ENCODE measurements at places on chromosomes 4 and X. TPM values are rescaled to one million over a fixed set of nuclear protein-coding genes. Genes with fewer than 3 reads are reported as not detected.

- no peak for DNase-seq
These were observed 40.1 kb upstream of the KLHL34 start for GRCh38 chrX:21698272-21698671.

- DNase-seq: no peak
These were observed 29.3 kb upstream of the UGT2B7 start for GRCh38 chr4:69066945-69067344.

GRCh38 chrX:149757206-149758067 lies 16.4 kb upstream of the HSFX1 start:
- no peak for DNase-seq

GRCh38 chr4:24846716-24847115 lies 51.3 kb downstream of the SOD3 start:
- no peak for DNase-seq

- no peak for DNase-seq
These were observed 334.6 kb downstream of the PCDH10 start for GRCh38 chr4:133483600-133484246.

- DNase-seq: no peak
These were observed 6.1 kb upstream of the ABRAXAS1 start for GRCh38 chr4:83490876-83491450.

GRCh38 chrX:40146262-40147125 lies 48.7 kb upstream of the BCOR start:
- DNase-seq: no peak

- DNase-seq: no peak
These were observed 86.8 kb downstream of the PPP1R2C start for GRCh38 chrX:42691196-42691595.

The MAGEA4 gene
- total RNA-seq: not detected

The RAB28 gene
- 14.9 TPM for total RNA-seq

Data from activated T-cell treated with anti-CD3 and anti-CD28 coated beads, Interleukin-2, amount 50 U/mL, for 4 hours (primary cell).